Pulmonary artery endothelial cell (primary cell): ENCODE measurements at places on chromosomes 4 and X. TPM values are rescaled to one million over a fixed set of nuclear protein-coding genes. Genes with fewer than 3 reads are reported as not detected.

DNA sequence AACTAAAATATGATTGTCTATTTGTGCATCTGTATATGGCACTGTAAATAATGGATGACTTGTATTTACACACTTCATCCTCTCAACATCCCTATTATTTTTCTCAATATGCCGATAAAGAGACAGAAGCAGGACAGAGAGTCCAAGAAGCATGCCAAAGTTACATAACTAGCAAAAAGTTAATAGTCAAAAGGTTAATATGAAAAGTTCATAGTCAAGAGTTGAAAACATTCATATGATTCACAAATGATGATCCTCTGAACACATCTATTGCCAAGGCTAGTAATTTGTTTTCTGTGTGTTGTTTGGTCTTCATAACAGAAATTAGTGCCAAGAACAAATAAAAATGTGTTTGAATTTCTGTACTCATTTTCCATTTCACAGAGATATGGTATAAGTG lies 231.0 kb downstream of the ADAMTS3 start:
- no peak for DNase-seq

DNA sequence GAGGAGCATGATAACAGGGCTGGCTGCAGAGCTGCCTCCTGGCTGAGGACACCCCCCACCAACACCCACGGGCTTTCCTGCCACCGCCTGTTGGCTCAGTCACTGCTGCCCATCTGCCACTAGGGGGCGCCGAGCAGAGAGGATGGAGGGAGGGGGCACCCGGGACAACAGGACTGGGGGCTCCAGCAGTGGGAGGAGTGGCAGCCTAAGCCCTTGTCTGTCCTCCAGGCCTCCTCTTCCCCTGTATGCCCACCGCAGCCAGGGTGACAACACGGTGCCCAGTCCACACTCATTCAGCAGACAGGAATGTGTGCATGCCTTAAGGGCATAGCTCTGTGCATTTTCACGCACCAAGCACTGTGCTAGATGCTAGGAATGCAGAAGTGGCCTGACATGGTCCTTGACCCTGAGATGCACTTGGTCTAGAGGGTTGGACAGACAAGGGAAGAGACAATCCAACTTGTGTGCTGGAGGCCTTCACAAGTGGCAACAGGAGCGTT lies 149.9 kb downstream of the AMMECR1 start:
- no peak for DNase-seq

- DNase-seq = no peak
Observed at GRCh38 chr4:138414202-138414601, 172.1 kb upstream of the SLC7A11 start.

- no peak for DNase-seq
Observed at GRCh38 chr4:108175966-108176365, 7.2 kb upstream of the LEF1 start.

- DNase-seq = no peak
Observed at GRCh38 chr4:184440595-184441358, 33.6 kb downstream of the IRF2 start.

The PGRMC2 gene
- 16.7 and 22.3 TPM in 2 replicates for total RNA-seq

The ARHGAP24 gene
- 122 and 127 TPM in 2 replicates for total RNA-seq

The SUPT20HL2 gene
- not detected in 2 replicates for total RNA-seq

The ATP5ME gene
- total RNA-seq = 124 and 276 TPM in 2 replicates

The KLHL15 gene
- 4.4 and 6.5 TPM in 2 replicates for total RNA-seq
